ENCODE measurements at places on chromosomes 2 and 18.

GRCh38 chr2:104598636-104599035 lies 255.3 kb upstream of the POU3F3 start:
- no peak for DNase-seq

DNA sequence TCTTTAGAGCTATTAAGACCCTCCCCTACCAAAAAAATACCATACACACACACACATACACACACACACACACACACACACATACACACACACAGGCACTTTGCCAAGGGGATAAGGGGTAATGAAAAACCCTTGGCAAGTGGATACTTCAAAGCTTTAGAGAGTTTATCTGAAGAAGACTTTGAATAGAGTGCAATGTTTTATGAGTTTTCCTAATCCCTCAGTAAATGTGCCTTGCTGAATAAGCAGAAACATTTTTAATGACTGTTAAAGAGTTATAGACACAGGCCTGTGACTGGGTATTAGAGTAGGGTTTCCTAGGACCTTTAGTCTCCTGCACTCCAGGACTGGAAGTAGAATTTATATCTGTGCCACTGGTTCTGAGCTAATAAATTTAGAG lies 75.5 kb upstream of the CTAGE1 start:
- DNase-seq, result no peak

- DNase-seq, result no peak
Observed at GRCh38 chr2:173090973-173091660, 15.5 kb downstream of the MAP3K20 start.

GRCh38 chr2:204913312-204913711 lies 368.0 kb downstream of the PARD3B start:
- DNase-seq, result no peak

GRCh38 chr2:189273734-189274133 lies 94.2 kb upstream of the COL5A2 start:
- DNase-seq, result no peak

DNA sequence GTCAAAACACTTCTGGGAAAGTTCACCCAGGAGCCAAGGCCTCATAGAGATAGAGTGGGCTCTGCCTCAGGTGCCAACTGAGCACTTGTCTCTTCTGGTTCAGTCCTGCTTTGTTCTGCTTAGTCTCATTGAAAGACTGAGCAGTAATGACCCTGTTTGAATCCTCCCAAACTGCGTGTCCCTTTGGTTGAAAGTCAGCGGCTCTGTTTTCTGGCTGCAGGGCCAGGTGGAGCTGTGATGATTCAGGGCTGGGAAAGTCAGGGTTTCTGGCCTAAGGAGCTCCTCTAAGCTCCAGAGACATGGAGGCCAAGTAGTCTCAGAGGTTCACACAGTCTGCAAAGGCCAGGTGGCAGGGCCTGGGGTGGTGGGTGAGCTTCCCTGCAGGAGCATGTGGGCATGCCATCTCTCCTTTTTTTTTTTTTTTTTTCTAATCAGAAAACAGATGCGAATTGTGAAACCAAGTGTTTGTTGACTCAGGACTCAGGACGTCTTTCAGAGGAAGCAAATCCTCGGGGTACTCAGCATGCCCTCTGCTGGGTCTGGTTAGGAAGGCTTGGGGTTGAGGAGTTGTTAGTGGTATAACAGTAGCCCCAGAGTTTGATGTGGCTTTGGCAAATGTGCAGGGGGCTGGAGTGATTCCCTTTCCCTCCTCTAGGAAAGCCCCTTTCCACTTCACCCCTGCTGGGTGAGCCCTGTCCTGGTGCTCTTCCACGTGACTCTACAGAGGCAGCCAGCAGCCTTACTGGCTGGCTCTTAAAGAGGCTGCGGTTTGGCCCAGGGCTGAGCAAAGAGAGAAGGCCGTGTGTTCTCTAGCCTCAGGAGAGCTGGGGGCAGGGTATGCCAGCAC lies 38.3 kb downstream of the TMEM17 start:
- DNase-seq, result no peak

- no peak for DNase-seq
Observed at GRCh38 chr18:906416-907114, 1.9 kb downstream of the ADCYAP1 start.

- no peak for DNase-seq
Observed at GRCh38 chr2:113863144-113863543, 26.7 kb upstream of the ACTR3 start.

- no peak for DNase-seq
Observed at GRCh38 chr2:134144081-134144596, 109.7 kb upstream of the MGAT5 start.

DNA sequence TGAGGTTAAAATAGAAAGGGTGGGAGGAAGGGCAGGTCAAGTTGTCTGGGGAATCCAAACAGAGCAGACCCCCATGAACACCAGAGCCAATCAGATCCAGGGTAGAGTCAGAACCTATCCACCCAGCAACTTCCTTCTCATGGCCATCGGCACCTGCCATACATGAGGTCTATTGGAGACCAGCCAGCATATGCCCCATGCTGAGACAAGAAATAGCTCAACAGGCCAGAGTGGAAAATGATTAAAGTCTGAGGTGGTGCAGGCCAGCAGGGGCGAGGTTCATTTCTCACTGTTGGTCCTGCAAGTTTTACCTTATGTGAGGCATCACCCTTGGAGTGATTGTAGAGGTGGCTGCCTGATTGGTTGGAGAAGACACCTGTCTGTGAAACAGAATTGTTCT lies 89.2 kb downstream of the LONRF2 start:
- no peak for DNase-seq

DNA sequence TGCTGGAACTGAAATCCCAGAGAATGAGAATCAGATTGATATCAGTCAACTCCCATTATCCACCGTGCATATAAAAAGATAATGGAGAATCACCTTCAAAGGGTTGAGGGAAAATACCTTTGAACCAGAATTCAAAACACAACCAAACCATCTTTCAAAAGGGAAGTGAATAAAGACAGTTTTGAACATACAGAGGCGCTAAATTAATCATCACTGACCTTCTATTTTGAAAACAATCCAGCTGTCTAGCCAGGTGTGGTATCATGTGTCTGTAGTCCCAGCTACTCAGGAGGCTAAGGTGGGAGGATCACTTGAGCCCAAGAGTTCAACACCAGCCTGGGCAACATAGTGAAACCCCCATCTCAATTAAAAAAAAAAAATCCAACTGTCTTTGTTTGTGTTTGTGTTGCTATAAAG lies 63.6 kb downstream of the TRABD2A start:
- DNase-seq, result no peak

DNA sequence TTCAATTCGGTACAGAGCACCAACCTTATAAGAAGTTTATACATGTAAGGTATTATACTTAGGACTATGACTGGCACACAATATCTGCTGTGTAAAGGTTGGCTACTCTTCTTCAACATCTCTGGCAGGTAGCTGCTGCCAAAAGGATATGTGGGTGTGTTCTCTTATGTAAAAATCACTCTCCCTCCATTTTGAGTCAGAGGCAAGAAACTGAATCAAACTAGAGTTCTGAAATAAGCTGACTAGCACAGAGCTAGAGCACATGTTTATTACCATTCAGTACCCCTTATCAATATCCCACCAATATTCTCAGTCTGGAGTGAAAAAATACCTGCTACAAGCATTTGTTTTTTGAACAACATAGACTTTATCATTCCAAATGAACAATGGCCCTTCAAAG lies 38.0 kb upstream of the PCBP1 start:
- DNase-seq, result no peak

DNA sequence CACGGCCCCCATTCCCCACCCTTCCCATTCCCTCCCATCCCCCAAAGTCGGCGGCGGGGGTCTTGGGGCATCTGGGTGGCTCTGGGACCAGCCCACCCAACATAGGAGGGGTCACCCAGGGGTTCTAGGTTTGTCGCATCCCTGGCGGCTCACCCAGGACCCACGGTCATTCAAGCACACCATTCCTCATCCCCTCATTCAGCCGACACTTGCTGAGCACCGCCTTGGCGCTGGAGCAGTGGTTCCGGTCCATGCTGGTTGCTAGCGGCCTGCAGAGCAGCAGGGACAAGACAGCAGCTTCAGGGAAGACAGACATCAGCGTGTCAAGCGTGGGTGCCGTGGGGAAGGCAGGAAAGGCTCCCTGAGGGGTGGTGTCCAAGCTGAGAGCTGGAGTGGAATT lies 50.5 kb upstream of the OTOS start:
- no peak for DNase-seq

DNA sequence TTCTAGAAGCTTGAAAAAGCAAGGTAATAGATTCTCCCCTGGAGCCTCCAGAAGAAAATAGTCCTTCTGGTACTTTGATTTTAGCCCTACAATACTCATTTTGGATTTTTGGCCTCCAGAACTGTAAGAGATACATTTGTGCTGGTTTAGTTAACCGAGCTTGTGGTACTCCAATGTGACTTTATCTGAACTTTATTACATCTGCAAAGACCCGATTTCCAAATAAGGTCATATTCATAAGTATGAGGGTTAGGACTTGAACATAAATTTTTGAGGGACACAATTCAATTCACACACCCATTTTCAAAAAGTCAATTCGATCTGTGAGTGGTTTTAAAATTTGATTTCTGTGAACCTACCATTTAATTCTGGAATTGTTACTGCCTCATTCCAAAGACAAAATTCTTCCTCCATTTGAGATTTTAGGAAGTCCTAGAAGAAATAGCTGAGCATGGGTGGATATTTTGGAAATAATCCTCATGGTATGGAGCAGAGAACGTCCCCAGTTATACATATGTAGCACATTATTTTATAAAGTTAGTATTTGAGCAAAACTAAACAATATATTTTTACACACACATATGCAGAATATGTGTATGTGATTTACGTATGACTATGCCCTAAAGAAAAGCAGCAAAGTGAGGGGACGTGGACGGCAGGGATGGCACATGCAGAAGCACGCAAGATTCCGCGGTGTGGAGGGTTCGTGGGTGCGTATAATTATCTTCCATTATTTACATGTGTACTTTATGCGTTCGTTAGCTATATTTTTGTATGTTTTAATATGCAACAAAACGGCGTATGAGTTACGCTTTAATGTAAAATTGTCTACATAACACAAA lies 905 bp upstream of the NUP35 start:
- no peak for DNase-seq

GRCh38 chr2:200279857-200280256 lies 26.6 kb upstream of the SPATS2L start:
- no peak for DNase-seq

- DNase-seq, result no peak
Observed at GRCh38 chr2:179917272-179917671, 55.9 kb upstream of the ZNF385B start.

- DNase-seq, result no peak
Observed at GRCh38 chr2:208363485-208363884, 43.1 kb upstream of the PTH2R start.

- DNase-seq, result no peak
Observed at GRCh38 chr18:8865934-8866333, 160.6 kb downstream of the MTCL1 start.

DNA sequence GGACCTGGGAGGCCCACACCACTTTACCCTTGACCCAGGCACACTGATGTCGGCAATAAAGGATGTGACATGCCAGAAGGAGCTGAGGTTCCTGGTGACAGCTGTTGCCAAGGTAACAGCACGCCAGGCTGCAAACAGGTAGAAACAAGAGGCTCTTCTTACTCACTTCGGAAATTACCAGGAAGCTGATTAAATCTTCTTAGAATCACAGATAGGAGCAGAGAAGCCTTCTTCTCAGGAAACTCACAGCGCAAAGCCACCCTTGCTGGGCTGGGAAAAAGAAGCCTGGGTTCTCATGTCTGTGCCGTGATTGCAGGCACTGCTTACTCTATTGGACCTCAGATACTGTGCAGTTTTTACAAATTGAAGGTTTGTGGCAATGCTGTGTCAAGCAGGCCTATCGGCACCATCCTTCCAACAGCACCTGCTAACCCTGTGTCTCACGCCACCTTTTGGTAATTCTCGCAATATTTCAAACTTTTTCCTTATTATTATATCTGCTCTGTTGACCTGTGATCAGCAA lies 61.0 kb upstream of the TAF1B start:
- no peak for DNase-seq
